HEK293T (cell line): ENCODE measurements at places on chromosomes 3 and 15.

DNA sequence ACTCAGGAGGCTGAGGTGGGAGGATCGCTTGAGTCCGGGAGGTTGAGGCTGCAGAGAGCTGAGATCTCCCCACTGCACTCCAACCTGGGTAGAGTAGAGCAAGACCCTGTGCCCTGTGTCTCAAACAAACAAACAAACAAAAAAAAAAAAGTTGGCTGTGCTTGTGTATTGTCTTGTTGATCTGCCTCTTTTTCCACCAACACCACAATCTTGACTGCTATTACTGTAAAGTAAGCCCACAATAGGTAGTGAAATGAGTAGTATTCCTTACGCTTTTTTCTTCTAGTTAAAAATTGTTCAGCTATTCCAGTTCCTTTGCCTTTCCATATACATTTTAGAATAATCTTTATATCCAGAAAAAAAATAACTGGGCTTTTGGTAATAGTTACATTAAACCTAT, 35.5 kb downstream of the PTH1R start:
- DNase-seq, result no peak

DNA sequence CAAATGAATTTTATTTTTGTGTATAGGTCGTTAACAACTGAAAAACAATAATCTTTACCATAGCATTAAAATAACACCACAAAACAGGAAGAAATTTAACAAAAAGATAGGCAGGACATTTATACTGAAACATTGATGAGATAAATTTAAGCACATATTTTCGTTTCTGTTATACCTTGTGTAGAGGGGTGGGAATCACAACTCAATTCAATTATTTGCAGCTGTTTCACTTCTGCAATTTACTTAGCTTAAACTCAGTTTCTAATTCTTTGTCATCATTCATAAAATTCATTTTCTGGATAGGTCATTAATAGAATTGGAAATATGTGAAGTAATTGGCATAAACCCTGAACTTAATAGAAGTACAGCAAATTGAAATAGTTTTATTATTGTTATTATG, 42.3 kb downstream of the TP63 start:
- no peak for DNase-seq

DNA sequence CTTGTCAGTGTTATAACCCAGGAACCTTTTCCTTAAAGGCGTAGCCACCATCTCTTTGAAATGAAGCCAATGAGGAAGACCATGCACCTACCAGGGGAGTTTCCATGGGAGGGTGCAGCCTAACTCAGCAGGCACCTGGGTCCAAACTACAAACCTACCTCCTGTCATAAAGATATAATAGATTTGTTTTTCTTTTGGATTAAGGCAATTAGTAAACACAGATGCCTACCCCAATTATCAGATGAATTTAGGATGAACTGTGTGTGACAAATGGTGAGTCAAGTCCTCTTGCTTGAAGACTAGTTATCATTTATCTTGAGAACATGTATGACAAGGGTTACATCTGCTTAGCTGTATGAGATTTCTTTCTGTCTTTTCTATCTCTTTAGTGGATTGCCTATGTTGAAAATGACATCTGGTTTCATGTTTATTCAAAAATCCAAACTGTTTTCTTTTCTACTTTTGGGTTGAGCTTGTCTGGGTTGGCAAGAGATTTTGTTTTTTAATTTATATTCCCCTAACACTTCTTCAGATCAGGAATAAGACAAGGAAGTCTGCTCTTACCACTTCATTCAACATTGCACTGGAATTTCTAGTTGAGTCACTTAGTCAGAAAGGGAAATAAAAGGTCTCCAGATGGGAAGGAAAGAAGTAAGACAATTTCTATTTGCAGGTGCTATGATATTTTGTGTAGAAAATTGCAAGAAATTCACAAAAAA, 149.9 kb downstream of the NEK10 start:
- DNase-seq, result no peak

DNA sequence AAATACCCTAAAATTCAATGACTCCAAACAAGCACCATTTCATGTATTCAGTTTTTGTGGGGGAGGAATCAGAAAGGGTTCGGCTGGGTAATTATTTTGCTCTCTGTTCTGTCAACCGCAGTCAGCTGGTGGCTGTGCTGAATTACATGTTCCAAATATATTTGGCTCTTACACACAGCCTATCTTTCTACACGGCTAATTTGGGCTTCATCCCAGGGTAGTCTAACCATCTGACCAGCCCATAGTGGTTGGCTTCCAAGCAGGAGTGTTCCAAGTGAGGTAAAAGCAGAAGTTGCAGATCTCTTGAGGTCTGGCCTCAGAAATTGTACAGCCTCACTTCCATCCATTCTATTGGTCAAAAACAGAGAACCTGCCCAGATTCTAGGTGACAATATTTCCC, 760.8 kb upstream of the SEMA6D start:
- no peak for DNase-seq

DNA sequence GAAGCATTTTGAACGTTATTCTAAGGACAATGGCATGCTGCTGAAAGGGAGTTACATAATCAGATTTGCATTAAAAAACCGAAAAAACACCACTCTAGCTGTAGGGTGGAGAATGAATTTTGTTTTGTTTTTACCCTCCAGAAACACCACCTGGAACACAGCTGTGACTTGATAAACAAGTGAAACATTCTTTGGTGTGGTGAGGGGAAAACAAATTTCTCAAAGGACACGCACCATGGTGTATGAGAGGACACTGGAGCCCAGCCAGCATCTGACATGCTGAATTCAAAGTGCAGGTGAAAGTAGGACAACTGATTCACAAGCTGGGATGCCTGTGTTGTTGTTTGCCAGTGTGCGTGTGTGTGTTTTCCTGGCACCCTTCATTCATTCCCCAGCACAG, 554.5 kb upstream of the TBL1XR1 start:
- no peak for DNase-seq

DNA sequence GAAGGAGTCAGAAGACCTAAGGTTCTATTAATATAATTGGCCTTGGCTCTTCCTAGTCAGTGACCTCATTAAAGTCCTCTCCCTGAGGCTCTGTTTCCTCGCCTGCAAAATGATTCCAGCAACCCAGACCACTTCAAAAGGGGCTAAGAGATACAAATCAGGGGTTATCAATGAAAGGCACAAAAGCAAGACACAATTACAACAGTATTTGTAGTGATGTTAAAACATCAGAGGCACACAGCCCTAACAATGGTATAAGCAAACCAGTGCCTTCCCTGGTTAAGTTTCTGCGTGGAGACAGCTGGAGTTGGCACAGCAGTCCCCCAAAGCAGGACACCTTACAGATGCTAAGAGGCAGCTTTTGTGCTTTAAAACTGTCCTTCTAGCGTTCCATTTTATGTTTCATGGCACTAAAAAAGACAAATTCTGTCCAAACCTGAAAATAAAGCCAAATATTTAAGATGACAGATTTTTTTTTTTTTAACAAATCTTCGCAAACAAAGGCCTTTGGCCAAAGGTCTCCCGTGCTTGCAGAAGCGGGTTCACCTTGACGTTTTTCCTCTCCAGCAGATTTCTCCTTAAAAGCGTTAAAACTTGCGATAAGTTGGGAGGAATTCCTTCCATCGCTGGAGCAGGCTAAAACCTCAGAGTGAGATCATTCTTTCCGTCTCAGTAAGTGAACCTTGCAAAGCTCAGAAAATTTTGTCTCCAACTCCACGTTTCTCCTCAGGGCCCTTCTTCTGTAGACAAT, 999 bp downstream of the ZNF280D start:
- DNase-seq, result no peak

- DNase-seq, result no peak
Measured at GRCh38 chr3:178420033-178420432, 116.2 kb upstream of the KCNMB2 start.

DNA sequence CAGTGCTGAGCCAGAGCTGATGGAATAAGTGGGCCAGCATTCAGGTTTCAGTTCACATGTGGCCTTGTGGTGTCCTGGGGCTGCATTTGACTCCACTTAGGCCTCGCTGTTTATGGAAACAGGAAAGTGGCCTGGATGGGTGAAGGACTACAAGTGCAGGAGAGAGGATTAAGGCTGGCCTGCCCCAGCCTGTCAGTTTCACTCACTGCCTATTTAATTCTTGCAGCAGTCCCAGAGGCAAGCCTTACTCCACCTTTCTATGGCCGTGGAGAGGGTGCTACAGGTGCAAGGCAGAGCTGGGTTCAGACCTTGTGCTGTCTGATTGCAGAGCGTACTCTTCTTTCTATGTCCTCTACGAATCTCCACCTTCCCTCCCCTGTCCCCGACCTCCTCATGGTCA, 37.7 kb downstream of the ABHD17C start:
- no peak for DNase-seq

DNA sequence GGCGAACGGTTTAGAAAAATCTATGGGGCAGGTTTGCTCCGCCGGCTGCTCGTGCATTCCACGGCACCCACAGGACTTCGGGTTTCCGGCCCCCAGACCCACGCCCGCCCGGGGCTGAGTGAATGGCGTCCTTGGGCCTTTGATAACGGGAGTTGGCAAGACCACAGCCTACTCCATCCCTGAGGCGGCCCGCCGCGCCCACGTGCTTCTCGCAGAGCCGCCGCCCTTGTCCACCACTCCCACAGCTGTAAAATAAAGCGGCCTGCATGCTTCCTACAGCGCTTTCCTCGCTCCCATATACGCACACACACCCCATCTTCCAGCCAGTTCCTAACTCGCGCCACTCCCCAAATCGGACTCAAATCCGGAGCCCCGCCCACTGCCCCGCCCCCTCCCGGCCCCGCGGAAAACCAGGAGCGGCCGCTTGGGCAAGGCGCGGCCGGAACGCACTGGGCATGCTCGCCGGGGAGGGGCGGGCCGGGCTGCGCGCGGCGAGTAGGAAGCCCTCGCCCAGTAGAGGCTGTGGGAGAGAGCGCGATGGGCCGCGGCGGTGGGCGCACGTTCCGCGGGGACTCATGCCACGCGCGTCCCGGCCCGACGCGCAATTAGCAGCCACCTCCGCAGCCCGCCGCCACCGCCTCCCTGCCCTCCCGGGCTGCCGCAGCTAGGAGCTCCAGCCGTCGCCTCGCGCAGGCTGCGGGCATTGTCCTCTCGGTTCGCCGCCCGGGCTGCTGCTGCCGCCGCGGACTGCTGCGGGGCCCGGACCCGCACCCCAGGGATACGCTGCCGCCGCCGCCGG, at the start of gene RAP2B:
RAP2B (plus strand) TSS at position 513 of the 799 bp plus-strand sequence. CDS start 468 bp downstream, outside the sequence.
- peak; percentile 86 for DNase-seq

DNA sequence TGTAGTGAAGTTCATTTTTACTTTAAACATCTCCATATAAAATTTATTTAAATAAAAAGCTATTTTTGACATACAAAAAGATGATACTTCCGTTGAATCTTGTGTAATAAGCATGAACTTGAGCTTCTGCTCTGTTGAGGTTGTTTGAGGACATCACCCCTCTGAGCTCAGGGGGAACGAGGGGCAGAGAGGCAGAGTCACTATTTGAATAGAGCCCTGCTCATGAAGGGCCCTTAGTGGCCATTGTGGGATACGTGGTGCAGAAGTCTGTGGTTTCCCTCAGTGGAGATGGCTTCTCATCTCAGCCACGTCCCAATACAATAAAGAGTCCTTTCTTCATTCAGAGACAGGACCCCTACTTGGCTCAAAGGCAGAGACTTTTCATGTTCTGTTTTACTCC, 10.6 kb downstream of the CEMIP start:
- DNase-seq, result no peak

DNA sequence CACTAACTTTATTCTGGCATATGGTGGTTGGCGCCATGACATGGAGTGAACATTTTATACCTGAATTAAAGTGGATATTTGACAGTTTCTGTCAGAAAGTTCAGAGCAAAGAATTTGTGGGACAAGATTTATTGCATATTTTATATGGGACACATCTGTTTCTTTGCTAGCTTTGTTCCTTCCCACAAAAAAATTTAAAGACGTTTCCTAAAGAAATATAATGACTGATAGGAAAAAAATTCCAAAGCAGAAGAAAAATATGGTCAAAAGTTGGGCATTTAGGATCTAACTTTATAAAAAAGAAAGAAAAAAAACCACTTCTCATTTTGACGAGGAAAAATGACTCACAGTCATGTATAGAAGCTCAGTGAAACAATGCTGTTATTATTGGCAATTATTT, 101.6 kb downstream of the GREM1 start:
- no peak for DNase-seq

- DNase-seq, result no peak
Measured at GRCh38 chr3:162718697-162719096, 1222.1 kb downstream of the OTOL1 start.

- DNase-seq, result no peak
Measured at GRCh38 chr3:184637705-184638104, 74.2 kb downstream of the MAGEF1 start.
